ENCODE measurements at places on chromosomes 5 and 9.
A peak's percentile ranks its signal among the peaks of the same experiment; 100 is the strongest.

DNA sequence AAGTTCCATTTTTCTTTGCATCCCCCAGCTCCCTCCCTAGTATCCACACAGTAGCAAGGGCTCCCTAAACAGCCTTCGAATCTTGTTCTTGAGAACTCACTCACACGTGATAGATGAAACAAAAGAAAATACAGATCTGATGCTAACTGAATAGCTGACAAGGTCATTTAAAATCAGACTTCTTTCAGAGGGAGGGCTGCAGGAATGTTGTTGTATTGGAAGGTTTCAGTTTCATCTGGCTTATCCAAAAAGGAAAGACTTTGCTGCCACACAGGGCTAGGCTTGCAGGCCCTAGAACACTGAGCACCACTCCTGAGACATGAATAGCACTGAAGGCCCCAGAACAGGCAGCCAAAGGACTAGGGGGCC is 3.2 kb downstream of the CD180 start:
- DNase-seq, result no peak

DNA sequence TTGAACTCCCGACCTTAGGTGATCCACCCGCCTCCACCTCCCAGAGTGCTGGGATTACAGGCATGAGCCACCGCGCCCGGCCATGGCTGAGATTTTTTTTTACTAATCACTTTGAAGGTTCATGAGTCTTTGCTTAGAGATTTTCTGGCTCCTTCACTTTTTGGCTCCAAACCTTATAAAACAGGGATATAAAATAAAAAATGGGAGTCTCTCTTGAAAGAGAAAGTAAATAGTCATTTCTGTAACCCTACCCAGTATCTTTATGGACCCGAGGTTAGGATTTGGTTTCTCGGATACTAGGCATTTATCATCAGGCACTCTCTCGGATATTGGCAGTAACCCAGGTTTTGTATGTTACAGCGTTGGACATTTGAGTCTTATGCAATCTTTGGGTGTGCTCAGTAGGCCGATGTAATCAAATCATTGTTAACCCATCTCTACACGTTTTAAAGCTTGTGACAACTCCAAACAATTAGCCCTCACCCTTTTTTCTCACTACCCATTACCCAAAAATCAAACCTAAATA is 25.3 kb downstream of the STXBP1 start:
- no peak for DNase-seq

- DNase-seq, result peak; percentile 82
Observed at GRCh38 chr9:94734054-94734754, 7.7 kb downstream of the AOPEP start.

DNA sequence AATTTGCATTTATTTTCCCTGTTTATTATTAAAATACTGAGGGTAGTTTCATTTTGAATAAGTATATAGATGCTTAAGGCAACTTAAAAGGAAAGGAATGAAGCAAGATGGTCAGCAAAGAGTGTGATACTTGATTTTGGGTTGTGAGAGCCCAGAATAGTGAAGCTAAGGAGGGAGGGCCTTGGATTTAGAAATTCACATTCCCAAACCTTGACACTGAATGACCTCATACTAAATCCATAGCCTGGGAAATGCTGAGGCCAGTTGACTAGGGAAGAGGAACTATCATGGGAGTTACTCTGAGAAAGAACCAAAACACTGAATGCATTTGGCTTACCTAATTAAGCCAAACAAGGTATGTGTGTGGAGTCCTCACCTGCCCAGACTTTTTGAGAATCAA is 292.5 kb downstream of the SPATA31D1 start:
- DNase-seq, result no peak

DNA sequence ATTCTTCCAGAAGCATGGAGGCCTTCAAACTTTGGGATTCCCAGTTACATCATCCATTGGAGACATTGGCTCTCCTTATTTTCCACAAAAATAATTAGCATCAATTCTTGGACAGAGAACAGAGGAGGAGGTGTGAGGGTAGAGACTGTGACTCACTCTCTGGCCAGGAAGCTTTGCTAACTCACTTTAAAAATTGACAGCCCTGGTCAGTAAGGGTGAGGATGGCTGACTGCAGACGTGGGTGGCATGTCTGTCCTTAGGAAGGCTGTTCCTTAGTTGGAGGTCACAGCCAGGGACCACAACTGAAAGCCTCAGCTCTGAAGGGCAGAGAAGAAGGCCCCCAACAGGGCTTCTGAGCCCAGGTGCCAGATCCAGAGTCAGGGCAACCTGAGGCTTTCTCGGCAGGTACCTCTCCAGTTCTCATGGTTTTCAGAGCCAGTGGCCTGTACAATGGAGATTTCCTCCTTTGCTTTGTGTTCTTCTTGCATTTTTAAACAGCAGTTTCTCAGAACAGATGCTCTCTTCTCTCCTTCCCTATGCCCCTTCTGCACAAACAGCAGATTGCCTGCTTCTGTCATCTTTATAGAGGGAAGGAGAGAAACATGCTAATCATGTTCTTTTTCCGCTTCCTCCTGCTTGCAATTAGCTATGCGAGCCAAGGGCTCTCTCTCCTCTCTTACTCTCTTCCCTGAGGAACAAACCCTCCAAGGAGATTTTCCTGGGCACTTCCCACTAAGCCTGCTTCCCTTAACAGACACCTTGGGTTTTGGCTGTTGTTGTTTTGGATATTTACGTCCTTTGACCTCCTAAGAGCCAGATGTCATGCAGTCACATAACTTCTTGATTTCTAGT is 92.5 kb upstream of the ZNF366 start:
- no peak for DNase-seq

DNA sequence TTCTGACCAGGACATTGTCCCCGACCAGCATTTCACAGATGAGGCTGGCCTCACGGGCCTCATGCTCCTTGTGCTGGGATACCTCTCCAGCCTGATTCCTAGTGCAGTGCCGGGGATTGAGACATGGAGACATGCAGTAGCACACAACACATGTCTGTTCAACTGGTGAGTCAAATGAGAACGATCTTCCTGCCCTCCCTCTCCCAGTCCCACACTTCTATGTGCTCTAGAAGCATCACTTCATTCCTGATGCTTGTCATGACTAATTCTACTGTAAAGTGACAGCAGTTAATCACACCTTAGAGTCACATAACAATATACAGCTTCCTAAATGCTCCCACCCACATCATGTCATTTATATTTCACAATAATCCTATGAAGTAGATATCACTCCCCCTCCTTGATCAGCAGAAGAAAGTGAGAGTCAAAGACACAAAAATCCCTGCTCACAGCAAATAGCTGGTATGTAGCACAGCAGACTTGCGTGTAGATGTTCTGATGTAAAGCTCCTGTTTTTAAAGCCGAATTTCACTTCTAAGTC is 101.8 kb downstream of the CCDC192 start:
- DNase-seq, result no peak

DNA sequence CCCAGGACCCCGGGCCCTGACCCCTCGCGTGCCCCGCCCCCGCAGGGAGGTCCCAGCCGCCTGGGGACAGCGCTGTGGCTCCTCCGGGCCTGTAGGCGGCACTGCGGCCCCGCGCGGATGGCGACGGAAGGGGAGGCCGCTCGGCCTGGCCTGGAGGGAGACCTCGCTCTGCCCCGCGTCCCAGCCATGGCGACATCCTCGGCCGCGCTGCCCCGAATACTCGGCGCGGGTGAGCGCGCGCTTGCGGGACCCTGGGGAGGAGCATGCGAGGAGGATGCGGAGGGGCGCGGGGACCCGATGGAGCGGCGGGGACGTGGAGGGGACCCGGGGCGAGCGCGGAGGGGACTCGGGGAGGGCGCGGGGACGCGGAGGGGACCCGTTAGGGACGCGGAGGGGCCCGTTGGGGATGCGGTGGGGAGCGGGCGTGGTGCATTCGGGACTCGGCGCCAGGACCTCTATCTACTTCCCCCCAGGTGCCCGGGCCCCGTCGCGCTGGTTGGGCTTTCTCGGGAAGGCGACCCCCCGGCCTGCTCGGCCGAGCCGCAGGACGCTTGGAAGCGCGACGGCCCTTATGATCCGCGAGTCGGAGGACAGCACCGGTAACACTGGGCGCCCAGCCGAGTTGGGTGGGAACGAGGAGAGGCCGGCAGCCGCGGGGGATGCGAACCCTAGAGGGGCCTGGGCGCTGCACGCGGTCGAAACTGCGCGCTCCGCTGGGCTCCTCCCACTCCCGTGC is at the start of gene MRPS2:
Gene MRPS2, plus strand, starts transcription at position 158 of the 736 bp plus-strand sequence. Its CDS starts 29 bp downstream, at position 187.
- DNase-seq, result peak; percentile 66

DNA sequence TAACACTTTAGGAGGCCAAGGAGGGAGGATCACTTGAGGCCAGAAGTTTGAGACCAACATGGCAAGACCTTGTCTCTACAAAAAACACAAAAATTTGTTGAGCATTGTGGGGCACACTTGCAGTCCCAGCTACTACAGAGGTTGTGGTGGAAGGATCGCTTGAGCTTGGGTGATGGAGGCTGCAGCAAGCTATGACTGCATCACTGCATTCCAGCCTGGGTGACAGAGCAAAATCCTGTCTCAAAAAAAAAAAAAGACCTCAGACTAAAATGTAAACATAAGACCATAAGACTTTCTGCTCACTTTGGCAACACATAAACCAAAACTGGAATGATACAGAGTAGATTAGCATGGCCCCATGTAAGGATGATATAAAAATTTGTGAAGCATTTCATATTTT is 24.6 kb upstream of the NANS start:
- DNase-seq, result no peak

DNA sequence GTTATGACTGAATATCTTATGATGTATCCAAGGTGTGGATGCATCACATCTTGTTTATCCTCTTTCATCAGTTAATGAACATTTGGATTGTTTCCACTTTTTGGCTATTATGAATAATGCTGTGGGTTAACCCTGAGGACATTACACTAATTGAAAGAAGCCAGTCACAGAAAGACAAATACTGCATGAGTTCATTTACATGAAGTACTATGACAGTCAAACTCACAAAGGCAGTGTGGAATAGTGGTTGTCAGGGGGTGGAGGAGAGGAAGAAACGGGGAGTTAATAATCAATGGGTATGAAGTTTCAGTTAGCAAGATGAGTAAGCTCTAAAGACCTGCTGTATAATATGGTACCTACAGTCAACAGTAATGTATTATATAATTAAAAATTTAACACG is 409.4 kb upstream of the CTNND2 start:
- DNase-seq, result no peak

- DNase-seq, result peak; percentile 62
Observed at GRCh38 chr5:74538206-74538661, 102.3 kb downstream of the ENC1 start.

DNA sequence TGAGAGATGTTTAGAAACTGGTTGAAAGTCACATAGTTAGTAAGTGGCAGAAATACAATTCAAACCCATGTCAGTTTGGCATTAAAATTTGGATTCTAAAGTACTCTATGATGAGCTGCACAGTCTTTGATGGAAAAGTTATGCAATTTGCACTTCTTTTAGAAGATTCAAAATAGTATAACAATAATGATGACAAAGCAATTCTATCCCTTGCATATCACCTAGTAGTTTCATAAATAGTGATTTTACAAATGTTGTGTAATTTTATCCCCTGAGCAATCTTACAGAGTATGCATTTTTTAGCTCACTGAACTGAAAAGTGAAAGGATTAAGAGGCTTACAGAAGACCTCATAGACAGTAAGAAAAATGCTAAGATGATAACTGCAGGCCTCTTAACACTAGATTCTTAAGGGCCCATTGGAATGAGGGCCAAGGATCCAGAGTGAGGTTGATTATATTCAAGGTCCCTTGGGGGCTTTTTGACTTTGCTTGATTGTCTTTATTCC is 3.7 kb downstream of the C5orf46 start:
- DNase-seq, result no peak

- DNase-seq, result no peak
Observed at GRCh38 chr5:154783774-154784460, 28.7 kb downstream of the LARP1 start.

DNA sequence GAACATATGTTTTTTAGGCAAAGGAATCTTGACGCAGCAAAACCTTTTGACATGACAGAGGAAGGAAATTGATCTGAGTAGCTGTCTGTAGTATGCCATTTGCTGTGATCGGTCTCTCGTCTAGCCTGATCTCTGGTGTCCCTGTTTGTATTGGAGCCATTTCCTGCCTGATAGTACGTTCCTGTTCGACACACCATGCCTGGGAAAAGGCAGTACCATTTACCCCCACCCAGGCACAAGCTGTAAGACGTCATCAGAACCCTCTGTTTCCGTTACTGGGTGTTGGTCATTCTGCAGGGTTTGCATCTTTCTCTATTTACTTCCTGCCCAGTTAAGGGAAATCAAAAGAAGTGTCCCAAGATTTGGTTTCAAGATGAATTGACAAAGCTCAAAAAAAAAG is 129.7 kb downstream of the CEMIP2 start:
- no peak for DNase-seq

DNA sequence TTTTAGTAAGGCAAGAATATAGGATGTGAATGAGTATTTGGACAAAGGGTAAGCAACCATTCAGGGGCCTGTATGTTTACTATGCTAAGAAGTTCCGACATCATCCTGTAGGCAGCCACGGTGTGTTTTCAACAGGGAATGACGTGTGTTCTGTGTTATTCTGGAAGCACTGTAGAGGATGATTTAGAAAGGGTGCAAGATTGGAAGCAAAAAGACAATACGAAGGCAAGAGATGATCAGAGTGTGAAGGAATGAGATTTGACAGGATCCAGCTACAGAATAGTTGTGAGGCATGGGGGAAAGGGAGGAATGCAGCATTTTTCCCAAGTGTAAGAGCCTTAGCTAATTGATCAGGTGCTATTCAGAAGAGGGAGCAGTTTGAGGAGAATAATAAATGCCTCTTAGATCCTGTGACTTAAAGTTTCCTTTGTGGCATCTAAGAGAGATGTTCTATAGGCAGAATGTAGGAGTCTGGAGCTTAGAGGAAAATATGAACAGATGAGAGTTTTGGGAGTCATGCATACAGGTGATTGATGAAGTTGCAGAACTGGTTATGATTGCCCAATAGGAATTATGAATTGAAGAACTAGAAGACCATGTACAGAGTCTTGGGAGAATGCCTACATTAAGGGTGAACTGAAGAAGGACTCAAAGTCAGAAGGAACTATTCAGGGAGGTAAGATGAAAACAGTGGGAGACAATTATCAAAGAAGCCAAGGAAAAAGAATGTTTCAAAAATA is 2.5 kb downstream of the SMC5 start:
- no peak for DNase-seq

GRCh38 chr9:116697362-116697761 is 10.3 kb downstream of the TRIM32 start:
- no peak for DNase-seq

DNA sequence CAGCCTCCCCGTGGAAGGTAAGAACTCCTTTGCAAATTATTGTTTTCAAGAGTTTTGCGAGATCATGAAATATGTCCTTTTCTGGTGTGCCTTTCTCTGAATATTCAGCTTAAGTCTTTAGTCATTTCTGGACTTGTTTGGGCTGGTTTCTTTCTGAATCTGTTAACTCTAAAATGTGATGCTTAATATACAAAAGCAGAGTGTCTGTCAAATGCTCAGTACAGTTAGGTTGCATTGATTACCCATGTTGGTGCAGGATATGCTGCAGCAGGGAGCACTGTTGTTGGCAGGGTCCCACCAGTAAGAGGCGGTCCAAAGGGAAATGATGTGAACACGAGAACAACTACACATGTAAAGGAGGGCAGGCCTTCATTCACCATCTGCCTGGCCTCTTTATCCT is 47.7 kb downstream of the SPTAN1 start:
- no peak for DNase-seq

- DNase-seq, result no peak
Observed at GRCh38 chr5:113065626-113066025, 89.0 kb downstream of the DCP2 start.

Data from Kasumi-1 (cell line).